ENCODE measurements at places on chromosomes 5 and 9. TPM values are rescaled to one million over a fixed set of nuclear protein-coding genes. Genes with fewer than 3 reads are reported as not detected.

Gene IFNA13
- total RNA-seq: not detected

Gene MORN5
- not detected for total RNA-seq

Gene ECPAS
- 64.5 TPM for total RNA-seq

GRCh38 chr9:38361473-38361850, 31.0 kb upstream of the ALDH1B1 start:
- DNase-seq: no peak

GRCh38 chr9:136977649-136978072, 357 bp downstream of the PTGDS start:
- no peak for DNase-seq

GRCh38 chr5:305050-305449, 16.5 kb upstream of the AHRR start:
- DNase-seq: no peak

- DNase-seq: no peak
Measured at GRCh38 chr5:148799737-148800527, 26.5 kb upstream of the ADRB2 start.

GRCh38 chr5:131633830-131634229, 1.2 kb downstream of the RAPGEF6 start:
- no peak for DNase-seq

Data from GM12878 (cell line).